ENCODE measurements at places on chromosomes 3 and 15.

GRCh38 chr3:9161811-9162210 lies 87.6 kb downstream of the SRGAP3 start:
- DNase-seq, result no peak

- DNase-seq, result no peak
Observed at GRCh38 chr15:96416218-96416933, 85.9 kb downstream of the NR2F2 start.

- no peak for DNase-seq
Observed at GRCh38 chr3:102089239-102089638, 239.9 kb downstream of the NFKBIZ start.

DNA sequence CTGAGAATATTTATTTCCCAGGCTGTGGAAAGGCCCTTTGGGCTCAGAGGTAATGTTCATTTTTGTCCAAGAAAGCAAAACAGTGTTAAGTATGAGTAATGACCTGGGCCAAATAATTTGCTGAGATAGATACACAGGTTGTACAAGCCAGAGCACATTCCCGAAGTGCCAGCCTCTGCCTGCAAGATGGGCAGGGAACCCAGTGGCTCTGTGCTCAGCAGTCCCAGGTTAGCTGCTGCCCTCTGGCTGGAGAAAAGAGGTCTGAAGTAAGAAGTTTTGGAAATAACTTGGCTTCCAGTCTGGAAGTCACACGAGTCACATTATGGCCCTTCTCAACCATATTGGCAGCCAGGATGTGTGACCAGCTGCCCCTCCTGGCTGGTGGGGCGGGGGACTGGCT lies 20.2 kb downstream of the MYZAP start:
- no peak for DNase-seq

GRCh38 chr15:96804754-96805153 lies 474.3 kb downstream of the NR2F2 start:
- DNase-seq, result no peak

- DNase-seq, result no peak
Observed at GRCh38 chr3:16320711-16321110, 55.7 kb downstream of the OXNAD1 start.

DNA sequence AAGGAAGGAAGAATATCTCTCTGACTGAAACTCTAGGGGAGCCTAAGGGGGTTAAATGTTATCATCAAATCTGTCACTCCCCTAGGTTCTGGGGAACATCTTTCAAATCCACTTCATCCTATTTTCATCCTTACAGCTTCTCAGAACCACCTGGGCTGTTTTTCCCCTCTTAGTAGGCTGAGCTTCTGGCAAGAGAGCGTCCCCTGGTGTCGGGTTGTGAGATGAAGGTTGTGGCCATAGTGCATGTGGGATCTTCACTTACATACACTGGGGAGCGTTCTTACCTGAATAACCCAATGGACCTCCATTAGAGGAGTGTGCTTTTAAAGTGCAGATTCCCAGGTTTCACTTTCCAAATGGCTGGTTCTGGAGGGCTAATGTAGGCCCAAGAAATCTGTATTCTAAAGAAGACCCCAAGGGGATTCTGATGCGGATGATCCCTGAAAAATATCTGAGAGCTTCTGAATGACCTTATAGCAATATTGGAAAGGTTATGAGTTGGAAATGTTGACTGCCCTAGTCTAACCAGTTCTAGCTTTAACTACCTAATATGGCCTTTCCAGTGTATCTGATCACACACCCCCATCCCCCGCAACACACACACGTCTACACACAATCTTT lies 663.7 kb downstream of the AGBL1 start:
- DNase-seq, result no peak

DNA sequence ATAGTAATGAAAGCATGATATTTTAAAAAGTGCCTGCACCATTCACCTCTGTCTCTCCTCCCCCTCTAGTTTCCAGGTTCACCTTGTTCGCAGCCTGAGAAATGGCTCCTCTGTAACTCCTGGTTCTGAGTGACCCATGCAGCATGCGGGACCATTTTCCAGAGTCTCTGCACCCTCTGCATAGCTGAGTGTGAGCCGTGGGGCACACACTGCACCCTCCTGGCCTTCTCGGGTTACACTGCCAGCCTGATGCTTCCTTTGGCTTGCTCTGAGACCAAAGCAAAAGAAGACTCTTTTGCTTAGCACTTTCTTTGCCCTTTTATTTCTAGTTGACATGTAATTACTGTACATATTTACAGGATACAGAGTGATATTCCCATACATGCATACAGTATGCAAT lies 287.3 kb downstream of the GABRG3 start:
- DNase-seq, result no peak

DNA sequence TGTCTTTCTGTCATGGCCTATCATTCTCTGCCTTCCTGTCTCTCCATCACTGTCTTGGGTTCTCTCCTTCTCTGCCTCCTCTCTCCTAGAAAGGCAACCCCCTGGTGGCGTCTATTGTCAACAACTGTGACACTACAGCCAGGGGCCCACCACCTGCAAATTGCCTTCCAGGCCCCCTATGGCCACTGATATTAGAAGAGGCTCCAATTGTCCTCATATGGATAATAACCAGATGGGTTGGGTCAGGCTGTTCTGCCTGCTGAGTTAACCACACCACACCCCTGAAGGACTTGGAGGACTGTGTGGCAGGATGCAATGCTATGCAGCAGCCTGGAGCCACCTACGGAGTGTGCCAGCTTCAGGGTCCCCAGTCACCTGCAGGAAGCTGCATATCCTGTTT lies 665.0 kb downstream of the NTRK3 start:
- no peak for DNase-seq

GRCh38 chr3:101900736-101901135 lies 51.4 kb downstream of the NFKBIZ start:
- DNase-seq, result no peak

- no peak for DNase-seq
Observed at GRCh38 chr3:38487323-38487722, 8.8 kb upstream of the EXOG start.

- DNase-seq, result no peak
Observed at GRCh38 chr3:143464850-143465249, 345.3 kb downstream of the CHST2 start.

DNA sequence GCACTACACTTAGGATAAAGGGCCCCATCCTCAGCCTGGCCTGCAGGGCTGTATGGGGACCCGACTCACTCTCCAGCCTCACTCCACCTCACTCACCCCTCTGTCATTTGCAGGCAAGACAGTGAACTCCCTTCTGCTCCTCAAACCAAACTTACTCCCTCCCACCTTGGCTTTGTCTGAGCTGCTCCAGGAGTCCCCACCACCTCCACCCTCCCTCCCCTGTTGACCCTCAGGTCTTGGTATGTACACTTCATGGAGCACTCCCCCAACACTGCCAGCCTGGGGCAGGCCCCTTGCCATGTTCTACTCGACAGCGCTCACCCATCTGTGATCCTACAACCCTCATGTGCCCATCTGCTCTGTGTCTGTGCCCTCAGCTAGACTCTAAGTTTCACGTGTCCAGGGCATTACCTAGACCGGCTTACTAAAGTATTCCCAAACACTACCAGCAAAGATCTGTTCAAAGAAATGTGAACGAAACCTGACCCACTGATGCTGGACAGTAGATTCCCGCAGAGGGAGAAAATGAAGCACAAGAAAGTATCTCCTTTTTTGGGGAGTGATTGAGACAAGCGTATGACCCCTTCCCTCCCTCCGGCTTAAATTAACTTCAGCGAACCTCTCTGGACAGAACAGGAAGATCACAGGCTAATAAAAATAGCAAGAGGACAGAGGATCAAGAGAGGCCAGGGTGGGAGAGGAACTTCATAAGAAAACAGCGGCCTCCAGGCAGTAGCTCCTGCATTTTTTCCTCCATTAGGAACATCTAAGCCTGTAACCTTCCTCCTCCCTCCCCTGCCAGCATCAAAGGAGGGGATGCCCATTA lies 113.2 kb downstream of the RFTN1 start:
- no peak for DNase-seq

DNA sequence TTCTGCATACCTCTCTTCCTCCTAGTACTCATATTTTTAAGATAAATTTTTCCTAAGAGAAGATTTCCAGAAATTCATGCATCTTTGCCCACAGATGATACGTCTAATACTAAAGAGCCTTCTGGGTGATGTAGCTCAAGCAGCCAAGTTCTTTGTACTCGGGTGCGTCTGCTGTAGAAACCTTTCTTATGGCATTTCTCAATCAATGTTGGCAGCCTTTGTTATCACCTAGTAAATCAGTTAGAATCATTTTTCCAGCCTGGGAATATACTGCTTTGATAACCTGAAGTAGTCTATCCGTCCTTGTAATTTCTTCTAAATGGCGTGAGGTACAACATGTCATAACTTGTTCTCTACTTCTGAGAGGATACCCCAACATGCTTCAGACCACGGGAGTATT lies 104.5 kb downstream of the GOLIM4 start:
- DNase-seq, result no peak

DNA sequence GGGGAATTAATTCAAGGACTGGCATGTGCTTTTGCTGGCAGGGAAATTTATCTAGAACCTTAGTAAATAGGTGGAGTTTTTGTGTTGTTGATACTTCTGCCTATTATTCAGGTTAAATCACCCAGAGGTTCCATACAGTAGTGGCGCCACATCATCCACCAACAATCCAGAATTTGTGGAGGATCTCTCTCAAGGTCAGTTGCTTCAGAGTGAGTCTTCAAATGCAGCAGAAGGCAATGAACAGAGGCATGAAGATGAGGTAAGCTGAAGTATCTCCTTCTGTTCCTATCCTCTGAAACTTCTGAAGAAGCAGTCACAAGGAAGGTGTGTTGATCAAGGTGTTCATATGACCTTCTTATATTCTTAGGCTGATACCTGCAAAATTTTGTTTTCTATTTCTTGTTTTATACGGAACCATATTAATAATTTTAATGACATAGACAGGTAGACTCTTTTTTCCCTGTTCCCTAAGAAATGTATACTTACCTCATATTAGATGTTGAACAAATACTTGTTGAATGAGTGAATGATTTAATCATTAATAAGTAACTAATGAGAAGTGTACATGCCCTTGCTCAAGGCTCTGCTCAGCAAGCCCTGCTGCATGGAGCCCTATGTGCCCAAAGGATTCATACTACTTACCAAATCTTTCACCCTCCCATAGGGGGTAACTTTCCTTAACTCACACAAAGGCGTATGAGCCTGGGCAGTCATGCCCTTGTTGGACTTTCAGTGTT lies 43.6 kb downstream of the HMG20A start:
- no peak for DNase-seq

DNA sequence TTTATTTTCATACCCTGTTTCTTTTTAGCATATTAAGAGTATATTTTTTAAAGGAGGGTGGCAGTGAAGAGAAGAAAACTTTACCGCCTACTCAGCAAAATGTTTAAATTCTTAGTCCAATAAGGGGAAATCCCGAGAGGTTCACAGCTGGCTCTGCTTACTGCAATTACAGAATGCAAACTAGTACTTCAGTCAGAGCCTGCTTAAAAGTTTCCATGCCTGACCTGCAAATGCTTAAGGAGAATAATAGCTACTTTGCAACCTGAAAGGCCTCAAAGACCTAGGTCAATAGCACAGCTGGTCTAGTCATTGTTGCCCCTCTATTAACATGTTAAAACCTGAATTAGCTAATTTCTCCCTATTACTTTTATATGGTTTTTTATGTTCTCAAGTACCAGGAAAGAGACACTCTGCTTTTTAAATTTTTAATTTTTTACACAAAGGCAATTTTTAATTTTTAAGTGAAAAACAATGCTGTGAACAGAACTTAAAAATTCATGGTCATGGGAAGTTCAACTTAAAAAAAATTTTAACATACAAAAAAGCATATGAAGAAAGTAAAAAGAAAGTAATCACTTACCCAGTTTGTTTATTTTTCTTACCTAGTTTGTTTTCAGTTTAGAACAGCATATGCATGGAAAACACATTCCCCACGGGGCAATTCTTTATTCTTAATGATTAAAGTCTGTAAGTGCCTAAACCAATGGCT lies 79.2 kb downstream of the P3H2 start:
- DNase-seq, result no peak

- peak; percentile 37 for DNase-seq
Observed at GRCh38 chr3:51975852-51976549, 1.1 kb downstream of the ABHD14A start.

DNA sequence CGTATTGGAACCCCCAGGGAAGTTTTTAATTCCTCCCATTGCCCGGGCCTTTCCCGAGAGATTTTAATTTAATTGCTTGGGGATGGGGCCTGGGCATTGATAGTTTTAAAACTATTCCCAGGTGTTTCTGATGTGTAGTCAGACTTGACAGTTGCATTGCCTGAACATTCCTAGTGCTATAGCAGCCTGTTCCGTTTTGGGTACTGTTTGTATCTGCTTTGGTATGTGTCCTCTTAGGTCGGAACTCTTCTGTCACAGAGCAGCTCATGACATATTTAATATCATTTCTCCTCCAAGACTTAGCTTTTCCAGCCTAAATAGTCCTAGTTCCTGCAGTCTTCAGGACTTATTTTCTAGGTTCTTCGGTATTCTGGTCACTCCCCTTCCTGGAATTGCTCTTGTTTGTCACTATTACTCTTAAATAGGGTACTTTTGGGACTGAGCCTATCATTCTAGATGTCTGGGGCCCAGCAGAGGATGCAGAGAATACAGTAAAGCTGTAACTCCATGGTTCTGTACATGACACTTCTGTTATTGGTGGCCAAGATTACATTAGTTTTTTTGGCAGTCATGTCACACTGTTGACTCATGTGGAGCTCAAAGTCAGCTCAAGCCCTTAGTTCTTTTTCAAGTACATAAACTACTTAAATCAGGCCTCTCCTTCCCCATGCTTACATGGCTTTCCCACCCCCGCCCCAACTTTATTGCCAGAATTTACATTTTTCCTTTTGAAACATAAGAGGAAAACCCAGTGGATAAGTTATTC lies 81.5 kb downstream of the BBX start:
- no peak for DNase-seq

GRCh38 chr3:55893045-55893664 lies 406.0 kb upstream of the WNT5A start:
- DNase-seq, result no peak

- no peak for DNase-seq
Observed at GRCh38 chr3:122642935-122643334, 37.7 kb upstream of the PARP14 start.

DNA sequence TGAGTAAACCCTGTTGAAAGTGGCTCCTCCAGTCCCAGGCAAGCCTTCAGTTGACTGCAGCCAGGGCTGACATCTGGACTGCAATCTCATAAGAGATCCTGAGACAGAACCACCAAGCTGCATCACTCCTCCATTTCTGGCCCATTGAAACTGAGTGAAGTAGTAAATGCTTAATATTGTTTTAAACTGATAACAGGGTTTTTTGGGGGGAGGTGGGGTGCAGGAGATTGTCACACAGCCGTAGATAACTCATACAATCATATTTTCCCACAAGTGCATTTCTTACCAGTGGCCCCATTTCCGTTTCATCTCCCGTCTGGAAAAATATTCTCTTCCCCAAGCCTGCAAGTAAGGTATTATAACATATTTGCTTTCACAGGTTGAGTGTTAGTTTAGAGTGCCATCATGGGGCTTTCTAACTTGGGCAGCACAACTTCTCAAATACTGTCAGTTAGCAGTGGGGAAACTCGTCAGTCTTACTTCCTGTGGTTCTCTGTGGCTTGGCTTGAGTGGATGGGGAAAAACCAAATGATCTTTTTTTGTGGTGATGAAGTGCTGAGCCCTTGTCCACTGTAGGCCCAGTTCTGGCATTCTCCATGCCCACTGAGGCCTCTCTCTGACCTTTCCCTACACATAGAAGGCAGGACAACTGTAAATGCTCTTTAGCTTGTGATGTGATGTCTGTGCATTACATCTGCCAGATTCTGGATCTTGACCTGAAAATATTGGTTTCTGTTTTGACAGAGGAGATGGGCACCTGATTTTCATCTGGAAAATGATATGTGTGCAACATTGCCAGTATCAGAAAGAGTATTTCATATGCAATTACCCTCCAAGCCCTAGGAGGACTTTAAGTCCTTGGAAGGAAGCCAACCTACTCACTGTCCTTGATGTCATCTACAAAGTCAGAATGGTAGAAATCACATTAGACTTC lies 90.1 kb upstream of the BHLHE40 start:
- DNase-seq, result no peak

Data from naive B cell (primary cell).